Stimulated activated CD8-positive, alpha-beta memory T cell treated with anti-CD3 and anti-CD28 coated beads, Interleukin-4, amount 100 ng/mL, for 4 hours (primary cell): ENCODE measurements at places on chromosomes 11 and 22.

DNA sequence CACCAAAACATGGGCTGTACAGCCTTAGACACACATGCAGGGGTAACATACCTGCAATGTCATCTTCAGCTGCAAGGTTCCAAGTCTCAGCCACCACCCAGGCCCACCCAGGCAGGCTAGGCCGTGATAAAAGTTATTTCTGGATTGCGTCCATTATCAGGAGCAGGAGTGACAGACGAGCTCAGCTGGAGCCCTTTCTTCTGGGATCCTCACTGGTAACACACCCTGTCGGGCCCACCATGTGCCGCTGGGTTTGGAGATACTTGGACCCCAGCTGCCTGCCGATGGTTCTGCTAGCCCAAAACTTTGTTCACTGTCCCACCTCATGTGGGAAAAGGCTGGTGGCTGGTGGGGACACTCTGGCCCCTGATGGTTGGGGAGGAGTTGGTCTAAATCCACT, 24.8 kb downstream of the TMPRSS5 start:
- DNase-seq: no peak

DNA sequence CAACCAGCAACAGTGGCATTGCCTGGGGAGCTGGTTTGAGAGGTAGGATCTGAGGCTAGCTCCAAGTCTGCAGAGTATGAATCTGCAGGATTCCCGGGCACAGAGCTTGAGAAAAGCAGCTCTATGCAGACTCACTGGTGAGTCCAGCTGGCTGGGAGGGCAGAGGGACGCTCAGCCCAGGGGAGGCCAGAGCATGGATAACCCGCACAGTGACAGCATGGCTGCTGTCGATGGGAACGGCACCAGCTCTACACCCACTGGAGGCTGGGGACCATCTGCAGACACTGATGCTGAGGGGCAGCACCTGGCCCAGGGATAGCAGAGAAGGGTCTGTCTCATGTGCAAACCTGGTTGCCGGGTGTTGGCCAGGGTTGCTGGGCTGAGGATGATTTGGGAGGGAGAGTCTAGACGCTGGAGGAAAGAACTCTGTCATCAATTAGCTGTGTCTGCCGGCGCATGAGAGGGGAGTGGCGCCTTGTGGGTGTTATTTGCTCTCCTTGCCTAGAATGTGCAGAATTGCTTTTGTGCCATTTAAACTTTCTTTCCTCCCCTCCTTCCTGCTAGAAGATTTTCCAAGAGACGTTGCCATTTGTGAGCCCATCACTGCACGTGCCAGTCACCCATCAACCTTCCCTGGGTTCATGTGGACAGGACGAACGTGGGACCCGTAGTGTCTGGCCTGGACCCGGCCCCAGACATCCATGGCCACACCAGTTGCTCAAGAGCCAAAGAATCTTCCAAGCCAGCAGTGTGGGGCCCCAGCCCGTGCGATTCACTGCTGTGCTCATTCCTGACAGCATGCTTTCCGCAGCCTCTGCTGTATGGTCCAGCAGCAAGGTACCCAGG, 19.1 kb upstream of the LINC01488 start:
- no peak for DNase-seq

- no peak for DNase-seq
Observed at GRCh38 chr11:108221911-108222573, 396 bp downstream of the NPAT start.

GRCh38 chr11:131910523-131911387, 540.3 kb downstream of the NTM start:
- no peak for DNase-seq

GRCh38 chr11:69301455-69302401, 7.8 kb downstream of the MYEOV start:
- DNase-seq: no peak
